ENCODE measurements at places on chromosomes 3 and 15.

- no peak for DNase-seq
Observed at GRCh38 chr3:156687023-156687422, 12.6 kb downstream of the TIPARP start.

GRCh38 chr3:120332646-120333045, 16.5 kb downstream of the LRRC58 start:
- DNase-seq, result no peak

- no peak for DNase-seq
Observed at GRCh38 chr3:13194285-13195209, 121.3 kb upstream of the IQSEC1 start.

- DNase-seq, result no peak
Observed at GRCh38 chr3:187966096-187966495, 187.9 kb upstream of the LPP start.

DNA sequence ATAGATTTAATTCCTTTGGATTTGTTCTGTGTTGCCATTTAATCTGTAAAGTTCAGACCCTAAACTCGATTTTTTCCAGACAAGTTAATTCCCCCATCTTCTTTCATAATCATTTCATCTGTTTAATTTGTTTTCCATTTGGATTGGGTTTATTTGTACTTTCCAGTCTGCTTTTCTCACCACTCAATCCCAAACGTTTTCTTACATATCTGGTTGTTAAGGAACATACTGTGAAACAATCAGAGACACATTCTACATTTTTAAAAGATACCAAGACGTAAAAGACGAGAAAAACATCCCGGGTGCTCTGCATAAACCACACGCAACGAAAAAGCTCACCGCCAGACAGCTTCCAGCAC, 13.0 kb upstream of the ONECUT1 start:
- DNase-seq, result no peak

GRCh38 chr15:79815468-79815867, 81.3 kb downstream of the MTHFS start:
- no peak for DNase-seq

- DNase-seq, result no peak
Observed at GRCh38 chr3:25007974-25008658, 419.9 kb upstream of the RARB start.

- DNase-seq, result no peak
Observed at GRCh38 chr15:94417501-94418293, 186.3 kb downstream of the MCTP2 start.

DNA sequence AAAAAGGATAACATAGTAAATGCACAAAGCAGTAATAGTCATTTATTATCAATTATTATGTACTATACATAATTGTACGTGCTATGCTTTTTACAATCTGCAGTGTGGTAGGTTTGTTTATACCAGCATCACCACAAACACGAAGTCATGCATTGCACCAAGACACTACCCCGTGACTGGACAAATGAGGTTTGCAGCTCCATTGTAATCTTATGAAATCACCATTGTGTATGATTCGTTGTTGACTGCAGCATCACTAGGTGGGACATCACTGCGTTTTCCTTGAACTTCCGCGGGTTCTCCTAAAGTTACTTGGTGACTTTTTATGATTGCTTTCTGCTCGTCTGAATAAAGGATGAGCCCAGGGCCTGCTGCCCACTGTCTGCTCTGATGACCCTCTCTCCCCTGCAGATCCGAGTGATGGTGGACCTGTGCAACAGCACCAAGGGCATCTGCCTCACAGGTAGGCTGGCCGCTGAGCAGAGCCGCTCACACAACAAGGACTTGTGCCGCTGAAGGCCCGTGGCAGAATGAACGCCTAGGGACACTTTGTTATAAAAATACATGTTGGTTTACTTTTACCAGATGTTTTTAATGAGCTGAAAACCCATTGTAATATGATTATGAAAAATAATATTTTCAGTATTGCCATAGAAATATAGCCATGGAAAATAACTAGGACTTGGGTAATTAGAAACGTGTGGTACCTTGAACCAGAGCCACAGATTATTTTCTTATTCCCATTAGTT, 35.8 kb downstream of the GLDN start:
- no peak for DNase-seq

- no peak for DNase-seq
Observed at GRCh38 chr3:13887495-13888300, 7.8 kb upstream of the WNT7A start.

- no peak for DNase-seq
Observed at GRCh38 chr3:73500321-73500720, 124.4 kb downstream of the PDZRN3 start.

GRCh38 chr3:133494469-133494868, 79.0 kb upstream of the CDV3 start:
- no peak for DNase-seq

DNA sequence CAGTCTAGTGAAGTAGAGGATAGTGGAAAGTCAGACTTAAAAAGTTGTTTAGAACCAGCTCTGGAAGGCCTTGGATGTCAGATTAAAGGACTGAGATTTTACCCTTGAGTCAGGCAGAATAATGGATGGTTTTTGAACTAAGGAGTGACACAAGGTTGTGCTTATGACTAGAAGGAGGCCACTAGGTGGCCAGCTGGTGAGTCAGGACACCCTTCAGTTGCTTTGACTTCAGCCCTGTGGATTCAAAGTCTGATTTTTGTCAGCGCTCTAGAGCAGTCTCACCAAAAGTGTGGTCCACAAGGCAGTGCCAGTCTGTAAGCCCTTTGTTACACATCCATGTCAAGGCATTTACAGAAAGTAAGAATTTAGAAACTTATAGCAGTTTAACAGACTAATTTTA, 3.8 kb upstream of the GABPB1 start:
- no peak for DNase-seq

- DNase-seq, result no peak
Observed at GRCh38 chr3:113804661-113805060, 33.9 kb upstream of the GRAMD1C start.

GRCh38 chr15:85633859-85634258, 160.9 kb downstream of the KLHL25 start:
- no peak for DNase-seq

DNA sequence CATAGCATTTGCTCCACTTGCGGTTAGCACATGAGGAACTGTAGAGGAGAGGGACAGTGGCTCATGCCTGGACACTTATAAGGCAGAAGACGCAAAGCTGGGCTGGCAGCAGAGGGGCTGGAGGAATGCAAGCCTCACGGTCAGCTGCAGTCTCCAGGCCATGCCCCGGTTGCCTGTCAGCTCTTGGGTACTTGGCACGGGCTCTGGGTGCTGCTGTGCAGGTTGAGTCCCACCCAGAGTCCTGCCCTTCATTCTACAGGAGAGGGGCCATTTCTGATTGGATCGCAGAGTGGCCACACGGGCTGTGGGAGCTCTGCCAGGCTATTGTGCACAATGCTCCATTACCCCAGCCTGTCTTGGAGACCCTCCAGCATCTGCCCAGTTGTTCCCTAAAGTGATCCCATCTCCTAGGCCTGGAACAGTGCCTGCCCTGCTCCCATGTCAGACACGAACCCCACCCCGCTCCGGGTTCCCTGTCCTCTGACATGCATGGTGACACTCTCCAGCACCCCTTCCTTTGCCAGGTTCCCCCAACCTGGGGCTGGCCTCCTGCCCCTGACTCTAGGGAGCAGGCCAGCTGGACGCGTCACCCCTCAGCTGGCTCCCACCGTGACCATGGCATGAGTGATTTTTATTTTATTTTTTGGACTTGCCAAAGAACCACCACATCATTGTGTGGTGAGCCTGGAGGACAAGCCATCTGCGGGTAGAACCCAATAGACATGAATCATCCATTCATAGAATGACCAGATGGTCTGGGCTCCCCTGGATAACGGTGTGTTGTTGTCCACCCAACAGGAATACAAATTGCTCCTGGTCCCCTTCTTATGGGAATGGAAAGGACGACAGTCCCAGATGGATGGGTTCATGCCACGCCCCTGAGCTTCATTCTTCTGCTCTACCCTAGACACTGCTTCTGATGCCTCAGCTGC, 51.0 kb upstream of the KLF13 start:
- DNase-seq, result no peak

DNA sequence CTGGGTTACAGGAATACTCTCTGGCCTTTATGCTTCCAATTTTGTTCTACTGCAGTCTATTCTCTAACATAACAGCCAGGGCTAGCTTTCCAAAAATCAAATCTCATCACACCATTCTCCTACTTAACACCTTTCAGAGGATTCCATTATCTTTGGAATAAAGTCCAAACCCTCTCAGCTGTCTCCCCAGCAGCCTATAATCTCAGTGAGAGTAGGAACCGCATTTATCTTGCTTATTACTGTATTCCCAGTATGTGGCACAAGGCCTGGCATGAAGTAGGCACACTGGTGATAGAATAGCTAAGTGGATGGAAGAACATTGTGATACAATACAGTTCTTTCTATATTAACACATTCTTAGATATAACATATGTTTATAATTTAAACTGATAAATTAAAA, 49.0 kb upstream of the MYO5C start:
- no peak for DNase-seq

GRCh38 chr3:131036986-131037385, 10.3 kb downstream of the NEK11 start:
- no peak for DNase-seq

DNA sequence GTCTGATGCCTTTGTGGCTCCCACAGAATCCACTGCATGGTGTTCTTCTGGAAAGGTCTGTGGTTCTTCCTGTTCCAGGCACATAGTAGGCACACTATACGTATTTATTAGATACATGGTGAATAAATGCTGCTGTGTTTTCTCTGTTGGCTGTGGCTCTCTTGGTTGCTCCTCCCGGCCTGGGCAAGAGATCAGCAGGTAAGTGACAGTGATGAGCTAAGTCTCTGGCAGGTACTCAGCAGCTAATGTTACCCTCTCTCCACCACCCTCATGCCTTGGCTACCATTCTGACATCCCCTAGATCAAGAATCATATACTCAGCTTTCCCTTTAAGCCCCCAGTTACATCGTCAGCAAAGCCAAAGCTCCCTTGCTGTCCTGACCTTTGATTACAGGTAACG, 8.4 kb downstream of the SV2B start:
- no peak for DNase-seq

- no peak for DNase-seq
Observed at GRCh38 chr15:51065781-51066180, 28.9 kb downstream of the TNFAIP8L3 start.

DNA sequence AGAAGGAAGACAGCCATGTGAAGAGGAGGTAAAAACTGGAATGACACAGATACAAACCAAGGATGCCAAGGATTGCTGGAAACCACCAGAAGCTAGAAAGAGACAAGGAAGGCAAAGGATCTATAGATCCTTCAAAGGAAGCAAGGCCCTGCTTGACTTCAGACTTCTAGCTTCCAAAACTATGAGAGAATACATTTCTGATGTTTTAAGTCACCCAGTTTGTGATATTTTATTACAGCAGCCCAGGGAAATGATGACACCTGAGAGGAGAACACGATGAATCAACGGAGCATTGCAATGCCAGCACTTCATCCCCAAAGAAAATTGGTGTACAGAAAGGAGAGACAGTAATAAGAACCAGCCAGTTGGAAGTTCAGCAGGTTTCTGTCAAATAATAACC, 116.3 kb downstream of the MAGI1 start:
- no peak for DNase-seq

DNA sequence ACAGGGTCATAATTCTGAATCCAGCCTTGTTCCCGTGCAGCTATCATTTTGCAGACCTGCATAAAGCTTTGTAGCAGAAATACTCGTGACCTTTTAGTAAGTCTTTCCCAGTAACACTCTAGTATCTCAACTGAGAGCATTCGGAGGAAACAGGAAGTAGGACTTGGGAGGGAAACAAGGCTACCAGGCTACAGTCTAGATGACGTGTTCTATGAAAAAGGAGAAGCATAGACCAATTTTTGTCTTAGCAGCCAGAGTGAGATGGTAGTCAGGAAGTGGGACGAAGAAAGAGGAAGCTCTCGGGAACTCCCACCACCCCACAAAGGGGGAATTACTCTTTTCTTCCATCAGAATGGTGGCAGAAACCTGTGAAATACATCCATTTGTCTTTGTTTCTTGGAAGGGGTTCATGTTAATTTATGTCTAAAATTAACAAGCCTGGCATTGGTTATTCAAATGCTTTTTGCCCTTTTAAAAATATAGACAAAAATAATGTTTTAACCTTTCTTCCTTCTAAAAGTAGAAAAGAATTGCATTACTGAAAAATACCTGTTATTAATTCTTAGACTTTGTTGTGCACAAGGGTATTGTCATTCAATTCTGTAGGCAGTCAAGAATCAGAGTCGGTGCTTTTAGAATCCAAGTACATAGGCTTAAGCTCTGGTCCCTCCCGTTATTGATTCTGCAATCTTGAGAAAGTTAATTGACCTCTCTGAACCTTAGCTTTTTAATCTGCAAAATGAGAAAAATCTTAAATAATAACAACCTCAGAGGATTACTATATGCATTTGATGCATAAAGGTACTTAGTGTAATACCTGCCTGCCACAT, 1.6 kb upstream of the SUCNR1 start:
- no peak for DNase-seq

DNA sequence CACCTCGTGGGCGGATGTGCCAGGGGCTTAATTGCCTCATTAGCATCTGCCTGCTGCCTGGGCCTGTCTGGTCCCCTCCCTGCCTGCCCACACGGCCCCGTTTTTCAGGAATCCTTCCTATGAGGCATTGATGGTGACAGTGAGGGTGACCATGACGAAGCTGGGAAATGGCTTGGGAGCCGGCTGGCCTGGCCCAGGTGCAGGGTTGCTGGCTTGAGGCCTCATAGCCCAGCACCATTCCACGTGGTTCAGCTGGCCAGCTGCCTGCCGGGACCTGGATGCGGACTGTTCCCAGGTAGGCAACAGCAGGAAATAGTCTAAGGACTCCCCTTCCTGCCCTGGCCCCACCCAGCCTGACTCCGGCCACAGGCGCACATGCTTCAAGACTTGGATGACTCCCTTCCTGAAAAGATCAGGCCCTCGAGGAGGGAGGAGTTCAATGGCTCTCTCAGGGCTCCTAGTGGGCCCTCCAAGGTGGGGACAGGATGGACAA, 8.9 kb upstream of the DUSP7 start:
- no peak for DNase-seq

GRCh38 chr3:43231276-43232000, 54.9 kb upstream of the SNRK start:
- DNase-seq, result no peak

GRCh38 chr3:72655131-72655551, 193.1 kb downstream of the SHQ1 start:
- no peak for DNase-seq

DNA sequence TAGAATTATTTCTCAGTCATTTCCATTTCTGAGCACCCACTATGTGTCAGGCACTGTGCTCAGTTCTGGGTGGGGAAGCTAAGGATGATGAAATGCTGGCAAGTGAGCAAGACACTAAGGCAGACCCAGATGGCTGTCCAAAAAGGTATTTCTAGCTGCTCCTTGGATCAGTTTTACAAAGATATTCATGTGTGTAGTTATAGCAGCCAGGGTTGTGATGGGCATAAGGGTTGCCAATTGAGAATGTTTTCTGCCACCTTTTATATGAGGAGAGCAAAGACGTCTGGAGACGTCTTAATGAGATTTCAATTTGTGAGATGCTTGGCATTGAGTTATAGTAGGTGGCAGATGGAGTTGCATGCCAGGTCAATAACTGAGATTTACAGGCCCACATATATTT, 197.1 kb upstream of the RASGRP1 start:
- no peak for DNase-seq

GRCh38 chr3:29335943-29336342, 55.1 kb downstream of the RBMS3 start:
- no peak for DNase-seq

- DNase-seq, result no peak
Observed at GRCh38 chr3:122200661-122201060, 17.2 kb downstream of the CASR start.

- DNase-seq, result no peak
Observed at GRCh38 chr15:38781196-38781595, 216.6 kb upstream of the RASGRP1 start.

All from stimulated activated CD4-positive, alpha-beta T cell treated with anti-CD3 and anti-CD28 coated beads, Interleukin-12 subunit alpha, Interleukin-12 subunit beta, amount 100 ng/mL, for 24 hours (primary cell).